A673 (cell line): ENCODE measurements at places on chromosomes 13 and 19. TPM values are rescaled to one million over a fixed set of nuclear protein-coding genes. Genes with fewer than 3 reads are reported as not detected.

- no peak for DNase-seq
Measured at GRCh38 chr19:56808717-56809392, 31.7 kb downstream of the PEG3 start.

- no peak for DNase-seq
Measured at GRCh38 chr13:96746886-96747285, 247.4 kb downstream of the OXGR1 start.

GRCh38 chr13:46015366-46015765, 37.2 kb downstream of the ZC3H13 start:
- no peak for DNase-seq

- no peak for DNase-seq
Measured at GRCh38 chr19:5466072-5466471, 10.9 kb downstream of the ZNRF4 start.

GRCh38 chr19:38250428-38250820, 5.8 kb downstream of the PPP1R14A start:
- DNase-seq, result no peak

- peak; percentile 72 for DNase-seq
Measured at GRCh38 chr13:31742097-31742734, 2.9 kb downstream of the RXFP2 start.

DNA sequence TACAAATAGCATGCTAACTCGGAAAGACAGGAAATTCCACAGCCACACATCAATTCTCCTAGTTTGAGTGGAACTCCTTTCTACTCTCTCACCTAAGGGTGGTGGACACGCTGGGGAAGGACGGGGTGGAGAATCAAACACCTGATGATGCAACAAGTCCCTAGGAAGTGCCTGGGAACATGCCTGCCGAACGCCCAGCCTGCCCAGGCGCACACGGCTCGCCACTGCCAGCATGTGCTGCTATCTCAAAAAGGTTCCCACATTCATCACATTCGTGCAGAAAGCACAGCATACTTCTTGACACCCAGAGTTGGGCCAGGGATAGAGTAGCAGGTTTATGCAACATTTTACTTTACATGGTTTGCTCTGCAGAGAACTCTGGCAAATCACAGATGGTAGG, 164.6 kb downstream of the ABCC4 start:
- DNase-seq, result no peak

DNA sequence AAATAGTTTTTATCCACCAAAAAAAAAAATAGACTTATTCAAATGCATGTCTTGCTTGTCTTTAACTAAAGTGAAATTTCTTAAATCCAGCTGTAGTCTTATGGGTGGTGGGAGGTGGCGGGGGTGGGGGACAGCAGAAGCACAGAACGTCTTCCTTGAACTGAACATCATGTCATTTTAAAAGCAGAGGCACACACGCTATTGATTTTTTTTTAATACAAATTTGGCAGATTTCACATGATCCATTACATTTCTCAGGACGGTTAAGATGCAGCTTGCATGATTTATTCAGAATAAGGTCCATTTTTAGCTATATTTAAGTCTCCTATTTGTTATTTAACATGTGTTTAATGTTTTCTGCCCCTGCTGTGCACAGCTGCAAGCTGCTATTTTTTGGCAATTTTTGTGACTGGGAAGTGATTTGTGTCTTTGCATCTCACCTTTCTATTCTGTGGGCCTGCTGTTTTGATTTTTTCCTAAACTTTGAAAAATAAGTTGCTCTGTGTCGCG, 274.0 kb downstream of the TSHZ3 start:
- DNase-seq, result no peak

DNA sequence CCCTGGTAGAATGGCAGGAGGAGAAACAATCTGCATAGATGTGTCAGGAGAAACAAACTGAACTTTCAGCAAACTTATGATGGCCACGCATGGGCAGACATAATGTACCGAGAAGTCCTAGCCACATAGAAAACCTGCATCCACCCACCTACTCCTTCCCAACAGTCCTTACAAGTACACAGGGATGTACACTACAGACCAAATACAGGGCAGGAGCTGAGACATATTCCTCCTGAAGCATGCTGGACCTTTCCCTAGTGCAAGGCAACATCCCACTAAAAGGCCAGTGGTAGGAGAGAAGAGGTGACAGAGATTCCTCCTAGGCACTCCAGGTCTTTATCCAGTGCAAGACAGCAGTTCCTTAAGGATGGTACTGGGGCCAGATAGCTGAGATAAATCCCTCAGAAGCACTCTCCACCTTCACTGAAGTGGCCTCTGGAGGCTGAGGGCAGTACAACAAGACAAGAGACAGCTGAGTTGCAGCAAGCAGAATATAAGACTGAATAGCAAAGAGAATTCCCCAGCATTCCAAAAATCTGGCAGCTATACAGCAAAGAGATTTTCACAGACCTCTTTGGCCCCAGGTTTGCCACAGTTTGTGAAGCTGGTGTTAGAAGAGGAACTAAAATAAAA, 18.3 kb downstream of the VWA8 start:
- DNase-seq, result peak; percentile 39

GRCh38 chr19:18002347-18002850, 5.6 kb upstream of the ARRDC2 start:
- DNase-seq, result no peak

DNA sequence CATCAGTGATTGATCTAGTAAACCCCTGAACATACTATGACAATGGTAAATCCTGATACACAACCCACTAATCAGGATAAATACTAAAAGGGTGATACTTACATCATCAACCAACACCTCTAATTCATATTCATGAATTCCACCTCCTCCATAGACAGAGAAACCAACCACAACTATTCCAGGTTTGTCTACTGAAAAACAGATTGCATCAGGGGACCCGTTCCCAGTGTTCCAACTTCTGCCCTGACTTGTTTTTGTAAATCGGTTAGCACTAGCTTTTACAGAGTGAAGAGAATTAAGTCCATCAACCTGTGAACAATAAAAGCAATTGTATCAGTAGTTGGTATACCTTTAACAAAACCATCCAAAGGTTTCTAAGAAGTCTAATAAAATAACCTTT, 149.2 kb downstream of the MYCBP2 start:
- no peak for DNase-seq

DNA sequence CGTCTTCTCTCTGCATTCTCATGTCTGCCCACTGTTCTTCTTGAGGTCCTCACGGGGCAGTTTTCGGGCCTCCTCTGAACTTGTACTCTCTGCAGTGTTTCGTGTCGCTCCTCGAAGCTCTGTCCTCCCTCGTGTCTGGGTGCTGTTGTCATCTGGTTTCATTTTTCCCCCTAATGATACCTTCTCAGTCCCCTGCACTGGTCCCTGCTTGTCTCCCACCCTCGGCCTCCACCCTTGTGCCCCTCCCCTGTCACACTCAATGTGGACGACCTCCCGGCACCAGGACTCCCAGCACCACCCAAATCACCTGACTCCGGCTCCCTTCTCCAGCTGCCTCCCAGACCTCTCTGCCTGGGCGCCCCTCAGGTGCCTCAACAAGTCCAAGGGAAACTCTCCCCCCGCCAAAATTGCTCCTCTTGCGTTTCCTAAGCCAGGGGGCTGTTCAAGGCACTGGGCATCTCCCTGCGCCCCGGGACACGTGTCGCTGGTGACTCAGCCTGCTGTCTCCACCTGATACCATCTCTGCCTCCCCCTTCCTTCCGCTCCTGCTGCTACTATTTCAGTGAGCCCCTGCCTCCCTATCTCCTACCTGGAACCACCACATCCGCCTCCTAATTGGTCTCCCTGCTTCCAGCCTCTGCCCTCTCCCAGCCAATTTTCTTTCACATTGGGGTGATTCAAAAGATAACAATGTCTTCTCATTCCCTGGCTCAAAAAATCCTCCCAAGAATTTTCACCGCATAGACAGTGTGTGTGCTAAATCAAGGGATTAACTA, 49.5 kb downstream of the RFX2 start:
- DNase-seq, result no peak

GRCh38 chr19:8194528-8195267, 14.5 kb upstream of the CERS4 start:
- DNase-seq, result no peak

GRCh38 chr19:16542910-16543472, 754 bp upstream of the CHERP start:
- no peak for DNase-seq

GRCh38 chr13:57632276-57633140, 964 bp downstream of the PCDH17 start:
- no peak for DNase-seq

GRCh38 chr13:26663791-26664190, 96.8 kb downstream of the GPR12 start:
- no peak for DNase-seq

DNA sequence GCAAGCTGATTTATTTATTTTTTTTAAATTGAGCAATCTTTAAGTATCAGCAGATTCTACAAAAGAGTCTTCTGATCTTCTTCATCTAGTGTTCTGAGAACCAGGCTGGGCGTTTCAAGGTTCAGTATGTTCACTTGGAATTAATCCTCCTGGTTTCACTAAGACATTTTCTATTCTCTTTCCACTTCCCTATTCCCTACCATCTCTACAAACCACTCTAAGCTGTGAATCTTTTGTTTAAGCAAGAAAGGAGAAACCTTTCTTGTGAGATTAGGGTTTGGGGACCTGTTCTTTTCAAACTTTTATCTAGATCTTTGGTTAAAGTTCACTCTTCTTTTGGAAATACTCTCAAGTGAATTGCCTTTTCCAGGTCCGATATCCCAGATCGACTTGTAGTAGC, 59.3 kb downstream of the URI1 start:
- no peak for DNase-seq

DNA sequence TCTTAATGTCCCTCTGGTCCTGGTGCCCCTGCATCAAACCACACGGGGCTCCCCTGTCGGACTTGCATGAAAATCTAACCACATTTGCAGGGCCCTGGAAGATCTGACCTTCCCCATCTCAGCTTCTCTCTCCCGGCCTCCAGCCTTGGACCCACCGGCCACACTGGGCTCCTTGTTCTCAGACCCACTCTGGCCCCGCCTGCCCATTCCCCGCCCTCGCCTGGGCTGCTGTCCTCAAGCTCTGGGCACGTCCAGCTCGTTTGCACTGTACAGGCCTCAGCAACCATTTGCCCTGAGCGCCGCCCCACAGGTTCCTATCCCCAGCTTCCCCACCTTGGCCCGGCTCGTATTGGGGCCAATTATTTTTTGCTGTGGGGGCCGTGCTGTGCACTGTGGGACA, 10.5 kb downstream of the MYO9B start:
- no peak for DNase-seq

GRCh38 chr19:49103331-49104085, 10.7 kb upstream of the LIN7B start:
- no peak for DNase-seq

Gene RASGRP4
- not detected in 2 replicates for total RNA-seq

Gene ZNF345
- 2.8 and 4.1 TPM in 2 replicates for total RNA-seq

Gene ZNF723
- not detected in 2 replicates for total RNA-seq

Gene ZNF560
- total RNA-seq, result 5.7 and 8.0 TPM in 2 replicates

Gene TMEM38A
- total RNA-seq, result 8.3 and 8.6 TPM in 2 replicates

Gene FGF14
- 19.7 and 20.4 TPM in 2 replicates for total RNA-seq

Gene SPRY2
- total RNA-seq, result 9.2 and 10.3 TPM in 2 replicates

Gene TEX29
- 0.45 and 0.76 TPM in 2 replicates for total RNA-seq

Gene DOCK9
- total RNA-seq, result 4.2 and 4.5 TPM in 2 replicates
